ENCODE measurements at places on chromosomes 16 and 17.

- DNase-seq = no peak
These were observed 1.7 kb downstream of the DOK4 start for GRCh38 chr16:57484515-57485005.

DNA sequence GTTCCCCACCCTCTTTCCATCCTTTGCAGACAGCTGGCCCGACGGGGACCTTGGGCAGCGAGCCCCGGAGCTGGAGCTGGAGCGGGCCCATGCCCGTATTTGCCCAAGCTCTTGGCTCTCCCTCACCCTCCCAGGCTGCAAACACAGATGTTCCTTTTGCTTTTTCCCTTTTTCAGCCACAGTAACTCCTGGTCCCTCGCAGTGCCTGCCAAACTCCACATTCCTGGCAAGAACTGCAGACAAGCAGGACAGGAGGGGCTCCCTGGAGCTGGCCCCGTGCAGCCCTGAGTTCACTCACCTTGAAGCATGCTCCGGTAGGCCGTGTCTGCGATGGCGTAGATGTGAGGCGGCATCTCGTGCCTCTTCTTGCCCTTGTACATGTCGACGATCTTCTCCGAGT is 33.9 kb downstream of the MYH11 start:
- no peak for DNase-seq

DNA sequence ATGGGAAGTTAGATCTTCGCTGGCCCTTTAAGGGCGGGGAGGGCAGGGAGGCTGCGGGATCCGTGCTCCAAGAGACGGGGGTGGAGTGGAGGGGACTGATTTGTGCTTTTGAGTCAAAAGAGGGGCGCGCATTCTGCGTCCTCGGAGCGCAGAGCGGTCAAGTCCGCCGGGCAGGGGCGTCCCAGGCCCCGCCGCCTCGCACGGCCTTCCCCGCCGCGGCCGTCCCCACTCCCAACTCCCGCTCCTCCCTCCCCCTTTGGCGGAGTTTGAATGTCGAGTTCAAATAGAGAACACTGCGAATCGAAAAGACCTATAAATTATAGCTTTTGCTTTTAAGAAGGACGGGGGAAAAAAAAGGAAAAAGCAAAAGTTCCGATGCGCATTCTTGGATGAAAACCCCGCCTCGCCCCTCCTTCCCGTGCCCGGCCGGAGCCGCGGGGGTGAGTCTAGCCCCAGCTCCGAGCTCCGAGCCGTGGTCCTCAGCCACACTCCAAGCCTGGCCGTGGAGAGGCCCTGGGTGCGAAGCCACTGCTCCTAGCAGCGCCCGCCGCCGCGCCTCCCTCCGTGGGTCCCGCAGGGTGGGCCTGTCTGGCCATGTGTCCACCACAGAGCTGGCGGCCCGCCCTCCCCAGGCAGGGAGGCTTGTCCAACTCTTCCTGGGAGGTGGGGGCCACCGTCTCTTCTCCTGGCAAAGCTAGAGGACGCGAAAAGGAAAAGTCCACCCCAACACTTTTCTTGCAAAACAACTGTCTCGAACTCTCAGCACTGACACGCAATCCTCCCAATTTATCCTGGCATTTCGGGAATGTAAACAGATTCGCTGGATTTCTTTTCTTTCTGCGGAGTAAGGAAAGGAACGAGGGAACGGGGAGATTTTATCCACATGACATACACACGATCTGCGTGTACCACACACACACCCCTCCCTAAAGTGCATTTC is 3.6 kb downstream of the CBX8 start:
- DNase-seq = no peak

GRCh38 chr16:5590416-5590815 is 492.8 kb upstream of the EEF2KMT start:
- DNase-seq = no peak

- no peak for DNase-seq
These were observed 477.4 kb upstream of the CCL2 start for GRCh38 chr17:33777674-33778073.

- no peak for DNase-seq
These were observed 55.1 kb upstream of the CNTNAP4 start for GRCh38 chr16:76222087-76222486.

DNA sequence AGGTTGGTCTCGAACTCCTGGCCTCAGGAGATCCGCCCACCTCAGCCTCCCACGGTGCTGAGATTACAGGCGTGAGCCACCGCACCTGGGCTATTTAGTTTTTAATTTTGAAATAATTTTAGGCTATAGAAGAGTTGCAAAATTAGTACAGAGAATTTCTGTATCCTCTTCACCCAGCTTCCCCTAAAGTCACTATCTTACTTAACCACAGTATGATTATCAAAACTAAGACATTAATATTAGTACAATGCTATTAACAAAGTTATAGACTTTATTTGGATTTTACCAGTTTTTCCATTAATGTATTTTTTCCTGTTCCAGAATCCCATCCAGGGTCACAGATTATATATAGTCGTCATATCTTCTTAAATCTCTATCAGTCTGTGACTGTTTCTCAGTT is 62.6 kb downstream of the CLEC19A start:
- no peak for DNase-seq

DNA sequence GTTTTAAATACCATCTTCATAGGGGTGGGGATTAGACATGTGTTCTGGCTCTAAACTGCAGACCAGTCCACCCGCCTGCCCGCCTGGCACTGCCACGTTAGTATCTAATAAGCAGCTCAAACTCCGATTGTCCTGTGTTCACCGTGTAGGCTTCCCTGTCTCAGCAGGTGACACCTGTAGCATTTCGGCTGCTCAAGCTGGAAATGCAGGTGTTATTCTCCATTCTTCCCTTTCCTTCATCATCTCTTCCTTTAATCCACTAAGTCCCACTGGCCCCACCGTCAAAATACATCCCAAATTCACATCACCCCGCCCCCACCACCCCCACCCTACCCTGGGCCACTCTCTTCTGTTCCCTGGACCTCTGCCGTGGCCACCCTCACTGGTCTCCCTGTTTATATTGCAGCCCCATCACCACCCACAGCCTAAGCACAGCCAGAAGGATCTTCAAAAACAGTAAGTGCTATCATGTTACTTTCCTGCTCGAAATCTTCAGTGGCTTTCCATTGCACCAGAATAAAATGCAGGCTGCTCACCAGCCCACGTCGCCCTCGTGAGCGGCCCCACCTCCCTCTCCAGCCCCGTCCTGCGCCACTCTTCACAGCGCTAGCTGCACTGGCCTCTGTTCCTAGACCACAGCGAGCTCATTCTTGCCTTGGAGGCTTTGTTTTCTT is 65.1 kb downstream of the RTN4RL1 start:
- no peak for DNase-seq

DNA sequence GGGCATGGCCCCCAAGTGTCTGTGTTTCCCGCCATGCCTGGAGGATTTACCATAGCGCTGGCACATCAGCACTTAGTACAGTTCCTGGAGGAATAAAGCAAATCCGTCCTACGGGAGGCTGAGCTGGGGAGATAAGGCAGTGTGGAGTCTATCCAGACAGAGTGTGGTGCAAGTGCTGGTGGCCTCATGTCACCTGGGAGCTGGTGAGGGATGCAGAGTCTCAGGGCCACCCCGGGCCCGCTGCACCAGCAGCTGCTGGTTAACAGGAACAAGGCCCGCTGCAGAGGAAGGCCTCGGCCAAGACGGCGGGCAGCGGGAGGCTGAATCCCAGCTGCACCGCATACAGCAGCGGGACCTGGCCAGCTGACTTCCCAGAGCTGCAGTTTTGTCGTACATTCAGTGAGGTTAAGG is 57.3 kb upstream of the CDC42EP4 start:
- no peak for DNase-seq

GRCh38 chr17:13865650-13866049 is 203.7 kb upstream of the COX10 start:
- no peak for DNase-seq

GRCh38 chr16:50547340-50548124 is 664 bp upstream of the NKD1 start:
- peak; percentile 2 for DNase-seq

- no peak for DNase-seq
These were observed 498 bp downstream of the PIMREG start for GRCh38 chr17:6444571-6445335.

DNA sequence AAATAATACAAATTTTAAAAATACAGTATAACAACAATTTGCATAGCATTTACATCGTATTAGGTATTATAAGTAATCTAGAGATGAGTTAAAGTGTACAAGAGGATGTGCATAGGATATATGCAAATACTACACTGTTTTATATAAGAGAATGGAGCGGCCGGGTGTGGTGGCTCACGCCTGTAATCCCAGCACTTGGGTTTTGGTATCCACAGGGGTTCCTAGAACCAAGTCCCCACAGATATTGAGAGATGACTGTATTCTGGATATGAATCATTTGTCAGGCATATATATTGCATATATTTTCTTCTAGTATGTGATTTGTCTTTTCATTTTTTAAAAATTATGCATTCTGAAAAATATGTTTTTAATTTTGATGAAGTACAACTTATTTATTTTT is 77.5 kb upstream of the MSI2 start:
- no peak for DNase-seq

DNA sequence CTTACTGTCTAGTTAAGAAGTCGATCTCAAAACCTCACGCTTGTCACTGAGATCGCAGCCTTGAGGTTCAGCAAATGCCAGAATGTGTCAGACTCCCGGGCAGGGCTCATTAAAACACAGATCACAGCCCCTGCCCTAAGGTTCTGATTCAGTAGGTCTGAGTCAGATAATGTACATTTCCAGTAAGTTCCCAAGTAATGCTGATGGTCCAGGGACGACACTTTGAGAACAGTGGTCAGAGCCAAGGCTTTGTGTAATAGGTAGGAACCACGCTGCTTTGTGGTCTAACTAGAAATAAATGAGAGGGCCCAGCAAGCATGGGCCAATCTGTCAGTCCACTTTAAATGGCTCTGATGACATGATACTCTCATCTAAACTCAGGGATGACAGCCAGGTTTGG is 228.6 kb downstream of the ZFHX3 start:
- DNase-seq = no peak

GRCh38 chr17:38465391-38466345 is 37.4 kb downstream of the ARHGAP23 start:
- DNase-seq = no peak

- no peak for DNase-seq
These were observed 607 bp downstream of the KATNIP start for GRCh38 chr16:27550582-27550920.

DNA sequence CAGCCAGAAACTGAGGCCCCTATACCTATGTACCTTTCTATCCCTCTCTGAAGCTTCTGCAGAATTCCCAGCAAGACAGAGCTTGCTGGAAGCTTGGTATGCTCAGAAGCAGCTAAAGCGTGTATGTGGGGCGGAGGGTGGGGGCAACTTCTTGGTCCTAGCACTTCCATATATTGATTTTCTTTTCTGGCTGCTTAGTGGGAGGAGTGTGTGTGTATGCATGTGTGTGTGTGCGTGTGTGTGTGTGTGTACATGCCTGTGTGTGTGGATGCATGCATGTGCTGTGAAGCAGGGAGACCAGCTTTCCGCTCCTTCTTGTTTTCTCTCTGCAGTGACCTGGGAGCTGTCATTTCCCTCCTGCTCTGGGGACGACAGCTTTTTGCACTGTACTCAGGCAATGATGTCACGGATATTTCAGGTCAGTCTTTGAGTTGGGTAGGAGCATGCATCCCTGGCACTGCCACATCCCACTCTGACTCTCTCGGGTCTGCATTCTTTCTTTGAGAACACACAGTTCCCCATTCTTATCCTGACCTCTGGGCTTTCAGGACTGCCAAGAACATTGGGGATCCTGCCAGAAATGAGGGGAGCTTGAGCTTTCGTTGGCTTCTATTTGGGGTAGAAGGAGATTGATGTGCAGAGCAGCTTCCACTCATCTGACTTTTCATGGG is 10.7 kb downstream of the HPR start:
- no peak for DNase-seq

DNA sequence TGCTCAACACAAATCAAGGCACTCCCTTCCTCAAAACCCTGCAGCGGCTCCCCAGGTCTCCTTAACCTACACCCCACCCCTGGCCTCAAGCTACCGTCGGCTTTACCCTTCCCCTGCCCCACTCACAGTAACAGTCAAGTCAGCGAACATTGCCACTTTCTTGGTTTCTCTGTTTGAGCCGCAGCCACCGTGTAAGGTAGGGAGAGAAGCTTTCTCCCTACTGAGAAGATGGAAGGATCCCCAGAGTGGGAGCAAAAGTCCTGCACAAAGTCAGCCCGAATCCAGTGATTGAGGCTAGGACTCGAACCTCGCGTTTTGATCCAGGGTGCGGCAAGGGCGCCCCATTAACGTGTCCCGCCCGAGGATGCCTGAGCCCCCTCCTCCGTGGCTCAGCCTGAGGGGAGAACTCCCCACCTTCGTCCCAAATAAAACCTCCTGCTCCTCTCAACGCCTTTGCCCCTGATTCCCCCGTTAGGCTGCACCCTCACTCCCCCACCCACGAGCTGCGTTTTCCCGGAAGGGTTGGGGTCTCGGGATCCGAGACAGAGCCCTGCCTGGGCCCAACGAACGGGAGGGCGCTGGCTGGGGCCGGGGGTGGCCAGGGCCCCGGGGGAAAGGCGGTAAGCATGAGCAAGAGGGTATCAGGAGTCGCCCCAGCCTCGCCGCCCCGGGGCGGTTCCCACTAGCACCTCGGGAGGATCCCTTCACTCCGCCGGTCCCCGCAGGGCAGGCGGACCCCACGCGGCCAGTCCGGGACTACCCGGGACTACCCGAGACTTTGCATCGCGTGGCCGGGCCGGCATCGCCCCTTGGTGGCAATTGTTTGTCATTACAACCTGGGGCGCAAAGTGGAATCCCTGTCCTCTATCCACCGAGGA is 9.9 kb upstream of the NAGS start:
- DNase-seq = peak; percentile 65

DNA sequence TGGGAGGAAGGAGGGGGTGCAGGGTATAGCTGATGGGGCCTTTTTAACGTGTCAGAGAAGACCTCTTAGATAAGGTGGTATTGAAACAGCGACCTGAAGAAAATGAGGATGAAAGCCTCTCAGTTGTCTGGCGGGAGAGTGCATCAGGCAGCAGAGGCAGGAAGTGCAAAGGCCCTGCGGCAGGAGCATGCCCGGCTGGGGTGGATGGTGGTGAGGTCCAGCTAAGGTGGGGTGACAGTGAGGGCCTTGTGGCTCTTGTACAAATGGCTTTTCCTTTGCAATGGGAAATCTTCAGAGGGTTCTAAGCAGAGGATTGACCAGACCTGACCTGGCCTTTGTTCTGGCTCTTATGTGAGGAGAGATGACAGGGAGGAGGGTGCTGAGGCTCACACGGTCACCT is 11.4 kb downstream of the MMP15 start:
- no peak for DNase-seq
